ENCODE measurements at places on chromosomes 11 and 22.

GRCh38 chr11:112016088-112016764, 9.0 kb upstream of the DLAT start:
- no peak for DNase-seq

DNA sequence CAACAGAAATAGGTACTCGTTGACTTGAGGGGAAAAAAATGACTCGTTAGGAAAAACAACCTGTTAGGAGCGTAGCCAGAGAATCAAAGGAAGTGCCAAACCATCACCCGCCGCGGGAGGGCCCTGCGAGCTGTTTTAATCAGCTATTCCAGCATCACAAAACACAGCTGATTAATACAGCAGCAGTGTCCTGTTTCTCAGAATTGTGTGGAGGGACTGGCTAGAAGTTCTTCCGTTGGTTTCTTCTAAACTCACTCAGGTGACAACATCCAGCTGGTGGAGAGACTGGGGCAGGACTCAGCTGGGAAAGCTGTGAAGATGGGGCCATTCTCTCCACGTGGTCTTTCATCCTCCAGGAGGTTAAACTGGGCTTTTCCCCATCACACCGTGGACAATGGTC, 28.0 kb downstream of the HSPA8 start:
- no peak for DNase-seq

- no peak for DNase-seq
Observed at GRCh38 chr22:24806663-24807001, 621 bp downstream of the SGSM1 start.

GRCh38 chr11:128630367-128631230, 43.2 kb upstream of the ETS1 start:
- peak; percentile 82 for DNase-seq

GRCh38 chr11:60762851-60763691, 6.4 kb downstream of the MS4A15 start:
- no peak for DNase-seq

GRCh38 chr22:29388759-29389090, 355 bp upstream of the AP1B1 start:
- DNase-seq = no peak

- DNase-seq = no peak
Observed at GRCh38 chr11:132202621-132203020, 832.2 kb downstream of the NTM start.

DNA sequence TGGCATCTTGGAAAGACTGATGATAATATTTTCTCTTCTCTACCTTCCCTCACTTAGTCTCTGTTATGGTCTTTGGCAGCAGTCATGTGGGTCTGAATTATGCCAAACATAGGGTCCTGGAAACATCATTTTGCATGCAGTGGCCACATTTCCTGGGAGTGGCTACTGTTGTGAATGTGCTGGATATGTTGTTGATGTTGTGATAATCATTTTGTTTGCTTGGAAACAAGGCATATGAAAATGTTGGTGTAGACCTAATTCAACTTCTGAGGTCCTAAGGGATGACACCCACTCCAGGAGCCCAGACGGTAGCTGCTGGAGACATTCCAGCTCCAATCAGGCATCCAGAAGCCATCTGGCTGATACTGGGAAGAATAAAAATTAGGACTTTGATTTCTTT, 109.7 kb downstream of the DCDC1 start:
- DNase-seq = no peak
